ENCODE measurements at places on chromosomes 11 and 22.

- no peak for DNase-seq
Measured at GRCh38 chr11:46353698-46354097, 6.4 kb downstream of the DGKZ start.

- no peak for DNase-seq
Measured at GRCh38 chr22:48314073-48314472, 1513.6 kb downstream of the BRD1 start.

DNA sequence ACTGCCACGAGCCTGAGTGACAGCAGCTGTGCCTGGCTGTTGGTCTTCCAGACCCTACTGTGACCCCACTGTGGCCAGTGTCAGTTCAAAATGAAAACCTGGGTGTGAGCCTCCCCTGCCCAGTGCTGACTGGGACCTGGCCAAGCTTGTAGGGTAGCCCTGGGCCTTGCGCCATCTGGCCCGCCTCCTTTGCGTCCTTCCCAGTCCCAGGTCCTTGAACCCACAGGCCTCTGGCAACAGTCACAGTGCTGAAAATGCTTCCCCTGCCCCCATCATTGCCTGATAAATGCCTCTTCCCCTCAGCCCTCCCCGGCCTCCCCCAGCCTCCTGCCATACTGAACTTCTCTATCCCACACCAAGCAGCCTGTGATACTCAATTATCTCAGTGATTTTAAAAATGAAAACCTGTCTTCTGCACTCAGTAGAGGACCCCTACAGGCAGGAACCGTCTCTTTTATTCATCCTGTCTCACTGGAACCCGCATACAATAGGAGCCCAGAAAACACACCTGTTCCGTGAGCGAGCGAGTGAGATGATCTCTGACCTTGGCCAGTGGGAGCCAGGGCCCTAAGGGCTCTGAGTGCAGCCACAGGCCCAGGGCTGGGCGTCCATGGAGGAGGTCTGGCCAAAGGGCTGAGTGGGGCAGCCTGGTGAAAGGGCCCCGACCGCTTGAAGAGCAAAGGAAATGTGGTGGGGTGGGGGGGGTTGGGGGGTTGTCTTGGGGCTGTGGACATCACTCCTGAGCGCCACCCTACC lies 49.7 kb upstream of the TTLL12 start:
- no peak for DNase-seq

GRCh38 chr22:43013355-43014315 lies 1.3 kb downstream of the PACSIN2 start:
- DNase-seq = no peak

DNA sequence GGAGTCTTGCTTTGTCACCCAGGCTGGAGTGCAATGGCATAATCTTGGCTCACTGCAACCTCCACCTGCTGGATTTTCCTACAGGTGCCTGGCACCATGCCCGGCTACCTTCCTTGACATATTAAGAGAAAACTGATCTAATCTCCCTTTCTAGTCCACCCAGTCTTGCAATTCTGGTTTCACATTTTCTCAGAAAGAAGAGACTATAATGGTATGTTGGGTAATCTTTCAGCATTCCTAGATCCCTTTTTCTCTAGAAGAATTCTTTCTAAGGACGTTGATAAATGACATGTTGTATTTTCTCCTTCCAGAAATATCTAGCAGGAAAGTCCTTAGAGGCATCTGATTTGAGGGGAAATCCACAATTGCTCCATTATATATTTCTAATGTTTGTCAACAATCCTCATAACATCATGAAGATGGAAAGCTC lies 10.4 kb upstream of the HSPA8 start:
- DNase-seq = no peak

- DNase-seq = no peak
Measured at GRCh38 chr22:44909241-44909640, 100.6 kb downstream of the PHF21B start.

- no peak for DNase-seq
Measured at GRCh38 chr22:25666308-25666707, 75.7 kb upstream of the MYO18B start.

DNA sequence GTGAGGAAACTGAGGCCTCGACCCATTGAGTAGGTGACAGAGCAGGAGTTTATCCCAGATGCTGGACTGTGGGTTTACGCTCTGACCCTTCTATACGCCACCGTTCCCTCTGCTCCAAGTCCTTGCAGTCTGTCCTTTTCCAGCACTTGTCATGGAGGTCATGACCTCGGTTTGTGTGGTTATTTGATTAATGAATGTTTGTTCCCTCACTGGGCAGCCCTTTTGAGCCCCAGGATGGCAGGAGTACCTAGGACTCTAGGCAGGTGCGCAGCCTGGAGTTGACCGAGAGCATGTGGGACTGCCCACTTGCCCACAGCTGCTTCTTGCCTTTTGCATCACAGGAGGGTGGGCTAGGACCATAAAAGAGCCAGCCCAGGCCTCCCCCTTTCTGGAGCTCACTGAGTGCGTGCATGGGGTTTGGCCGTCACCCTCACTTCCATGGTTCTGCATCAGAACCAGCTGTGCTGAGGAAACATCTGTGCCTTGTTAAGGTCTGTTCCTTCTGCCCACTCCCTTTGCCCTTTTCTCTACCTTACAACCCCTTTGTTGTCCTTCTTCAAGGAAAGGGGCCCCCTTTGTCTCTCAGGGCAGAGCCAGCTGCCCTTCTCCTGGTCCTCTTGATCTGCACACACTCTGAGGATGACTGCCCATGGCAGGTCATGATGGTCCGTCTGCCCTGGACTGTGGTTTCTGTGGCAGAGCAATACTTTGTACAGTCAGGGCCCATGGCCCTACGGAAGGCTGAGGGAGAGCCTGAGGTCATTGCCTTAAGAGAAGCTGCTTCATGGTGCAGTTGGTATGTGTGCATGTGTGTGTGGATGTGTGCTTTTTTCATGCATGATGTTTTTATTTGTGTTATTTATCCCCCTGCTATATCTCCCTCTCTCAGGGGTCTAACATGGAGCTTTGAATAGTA lies 38.2 kb downstream of the BMAL1 start:
- no peak for DNase-seq

- DNase-seq = no peak
Measured at GRCh38 chr11:97683733-97684132, 1293.9 kb downstream of the JRKL start.

- no peak for DNase-seq
Measured at GRCh38 chr11:97229936-97230335, 840.1 kb downstream of the JRKL start.

- no peak for DNase-seq
Measured at GRCh38 chr11:83569134-83569805, 283.1 kb upstream of the CCDC90B start.

GRCh38 chr11:73342633-73343032 lies 33.6 kb upstream of the RELT start:
- no peak for DNase-seq

DNA sequence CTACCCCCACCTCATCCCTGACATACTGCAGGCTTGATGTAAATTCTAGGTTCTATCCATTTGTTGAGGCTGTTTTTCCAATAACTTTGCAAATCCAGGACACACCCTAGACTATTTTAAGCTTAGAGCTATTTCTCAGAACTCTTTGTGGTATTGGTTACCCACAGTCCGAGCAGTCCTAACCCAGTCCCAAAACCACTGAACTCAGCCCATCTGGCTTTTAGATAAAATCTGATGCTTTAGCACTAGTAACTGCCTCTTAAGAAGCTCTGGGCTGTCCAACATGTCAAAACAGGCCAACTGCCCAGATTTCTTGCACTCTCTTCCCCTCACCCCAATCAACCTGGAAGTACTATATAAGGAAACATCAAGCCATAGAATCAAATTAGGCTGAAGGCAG lies 344.4 kb upstream of the CADM1 start:
- no peak for DNase-seq

DNA sequence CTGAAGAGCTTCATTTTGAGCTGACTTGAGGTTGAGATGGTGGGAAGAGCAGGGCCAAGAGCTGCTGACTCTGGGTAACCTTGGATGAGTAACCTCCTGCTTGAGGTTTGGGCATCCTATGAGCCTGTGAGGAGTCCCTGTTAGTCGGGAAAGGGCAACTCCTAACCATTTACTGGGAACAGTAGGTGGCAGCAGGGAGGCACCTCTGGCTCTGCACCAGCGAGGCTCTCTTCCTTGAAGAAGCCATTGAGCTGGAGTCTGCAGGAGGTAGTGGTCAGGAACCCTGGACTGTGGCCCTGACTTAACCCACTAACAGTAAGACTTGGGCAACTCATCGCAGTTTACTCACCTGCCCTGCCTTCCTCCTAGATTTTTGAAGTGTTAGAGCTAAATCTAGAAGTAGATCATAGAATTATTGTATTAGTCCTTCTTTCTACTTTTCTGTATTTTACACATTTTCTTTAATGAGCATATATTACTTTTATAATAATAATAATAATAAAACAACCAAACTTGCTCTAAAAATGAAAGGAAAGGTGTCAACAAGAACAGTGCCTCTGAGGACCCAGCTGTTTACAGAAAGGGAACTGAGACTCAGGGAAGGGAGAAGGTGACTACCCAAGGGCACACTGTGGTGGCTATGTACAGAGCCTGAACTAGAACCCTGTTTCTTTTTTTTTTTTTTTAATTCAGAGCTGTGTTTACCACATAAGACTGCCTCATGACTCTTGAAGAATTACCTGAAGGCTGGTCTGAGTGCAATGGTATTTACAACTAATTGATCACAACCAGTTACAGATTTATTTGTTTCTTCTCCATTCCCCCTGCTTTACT lies 47.5 kb downstream of the MEI1 start:
- no peak for DNase-seq

DNA sequence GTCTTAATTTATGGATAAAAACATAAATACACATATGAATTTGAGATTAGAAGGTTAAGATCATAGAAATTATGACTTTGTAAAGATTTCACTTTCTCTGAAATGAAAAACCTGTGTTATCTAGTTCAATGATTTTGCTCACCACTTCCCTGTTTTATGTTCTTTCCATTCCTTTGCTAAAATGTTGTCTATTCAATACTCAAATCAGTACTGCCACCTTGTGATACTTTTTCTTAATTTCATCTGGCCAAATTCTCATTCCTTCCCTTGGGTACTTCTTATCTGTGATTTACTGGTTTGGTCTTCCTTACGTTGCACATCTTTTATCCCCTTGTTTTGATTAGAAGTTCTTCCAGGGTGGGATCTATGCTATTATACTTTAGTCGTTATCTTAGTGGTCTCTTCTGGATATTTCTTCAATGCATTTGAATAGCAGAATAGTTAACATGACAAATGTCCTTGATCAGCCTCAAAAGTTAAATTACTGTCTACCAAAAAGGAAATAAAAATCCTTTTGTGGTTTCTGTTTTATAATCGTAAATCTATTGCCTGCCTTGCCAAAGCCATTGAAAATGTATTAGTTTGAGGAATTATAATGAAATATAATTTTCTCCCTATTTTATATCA lies 197.0 kb downstream of the PGR start:
- no peak for DNase-seq

- DNase-seq = no peak
Measured at GRCh38 chr22:25199731-25200520, at the start of gene CRYBB3. TSS of gene CRYBB3 (plus strand) at chr22:25199858. CDS start at chr22:25201397, 1,539 bp downstream.

GRCh38 chr11:2449548-2450320 lies 4.9 kb downstream of the KCNQ1 start:
- no peak for DNase-seq

GRCh38 chr11:62536301-62536957 lies 10.2 kb downstream of the AHNAK start:
- DNase-seq = no peak

- no peak for DNase-seq
Measured at GRCh38 chr11:14784230-14784629, 107.8 kb downstream of the CYP2R1 start.
